Stomach (tissue), 19 donors: ENCODE measurements at places on chromosomes 6 and 20. TPM values are rescaled to one million over a fixed set of nuclear protein-coding genes. Genes with fewer than 3 reads are reported as not detected.

Gene PTPN1
- total RNA-seq: 13.9 TPM

- no peak for DNase-seq
Measured at GRCh38 chr6:15465212-15465611, 197.6 kb downstream of the DTNBP1 start.

GRCh38 chr6:12353731-12354130, 63.6 kb downstream of the EDN1 start:
- no peak for DNase-seq

Gene HDGFL1
- total RNA-seq: not detected

Gene FKBP1A
- total RNA-seq: 49.5 TPM

- no peak for DNase-seq
Measured at GRCh38 chr6:15575357-15576033, 87.3 kb downstream of the DTNBP1 start.

GRCh38 chr6:169216830-169217229, 36.8 kb downstream of the THBS2 start:
- DNase-seq: no peak

DNA sequence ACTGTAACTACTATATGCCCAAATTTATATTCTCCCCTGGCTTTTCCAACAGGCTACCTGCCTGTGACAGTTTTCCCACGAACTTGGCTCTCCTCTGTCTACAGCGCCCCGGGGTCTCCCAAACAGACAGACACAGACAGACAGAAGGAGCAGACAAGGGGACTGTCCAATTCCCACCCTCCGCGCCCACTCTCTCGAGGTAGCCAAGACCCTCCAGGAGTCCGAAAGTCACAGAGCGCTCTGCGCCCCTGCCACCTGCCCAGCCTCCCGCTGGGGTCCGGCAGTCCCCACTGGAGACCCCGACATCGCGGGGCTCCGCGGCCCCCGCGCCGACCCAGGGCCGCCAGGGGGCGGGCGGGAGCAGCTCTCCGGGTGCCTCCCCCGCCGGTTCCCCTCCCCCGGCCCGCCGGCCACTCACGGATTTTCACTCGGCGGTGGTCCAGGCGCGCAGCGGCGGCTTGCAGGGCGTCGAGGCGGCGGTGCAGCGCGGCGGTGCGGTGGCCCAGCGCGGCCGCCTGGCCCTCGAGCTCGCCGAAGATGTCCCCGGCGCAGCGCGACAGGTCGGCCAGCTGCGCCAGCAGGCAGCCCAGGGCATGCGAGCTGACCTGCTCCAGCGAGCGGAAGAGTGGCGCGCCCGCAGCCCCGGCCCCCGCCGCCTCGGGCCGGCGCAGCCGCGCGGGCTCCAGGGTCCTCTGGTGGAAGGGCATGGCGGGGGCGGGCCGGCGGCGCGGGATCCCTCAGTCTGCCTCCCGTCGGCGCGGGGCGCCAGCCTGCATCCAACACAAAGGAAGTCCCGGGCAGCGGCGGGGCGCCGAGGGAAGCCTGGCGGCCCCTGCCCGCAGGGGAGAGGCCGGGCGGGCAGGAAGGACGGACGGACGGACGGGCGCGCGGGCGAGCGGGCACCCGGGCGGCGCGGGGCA, 81.3 kb upstream of the CCDC28A start:
- DNase-seq: peak; percentile 91

Gene KIAA1755
- 3.1 TPM for total RNA-seq

GRCh38 chr6:160393891-160394653, 45.9 kb downstream of the SLC22A3 start:
- DNase-seq: peak; percentile 34

GRCh38 chr6:99951016-99951805, 42.8 kb downstream of the MCHR2 start:
- DNase-seq: no peak

DNA sequence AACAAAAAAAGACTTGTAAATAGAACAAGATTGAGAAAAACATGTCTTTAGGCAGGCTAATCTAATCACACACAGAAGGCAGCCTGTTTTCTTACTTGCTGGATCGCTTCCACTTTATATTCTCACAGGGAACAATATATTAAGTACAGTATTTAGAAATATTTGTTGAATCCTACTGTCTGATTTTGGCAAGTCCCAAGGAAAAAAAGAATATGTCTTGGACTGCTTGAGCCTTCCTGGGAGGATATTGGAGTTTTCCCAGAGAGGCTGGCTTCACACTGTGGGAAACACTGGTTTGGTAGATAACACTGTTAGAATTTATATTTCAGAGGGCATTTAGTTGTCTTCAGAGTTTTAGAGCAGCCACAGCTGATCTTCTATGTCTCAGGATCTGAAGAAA, 229.7 kb downstream of the PRL start:
- peak; percentile 85 for DNase-seq

GRCh38 chr6:41470331-41471063, 75.7 kb upstream of the FOXP4 start:
- peak; percentile 82 for DNase-seq

DNA sequence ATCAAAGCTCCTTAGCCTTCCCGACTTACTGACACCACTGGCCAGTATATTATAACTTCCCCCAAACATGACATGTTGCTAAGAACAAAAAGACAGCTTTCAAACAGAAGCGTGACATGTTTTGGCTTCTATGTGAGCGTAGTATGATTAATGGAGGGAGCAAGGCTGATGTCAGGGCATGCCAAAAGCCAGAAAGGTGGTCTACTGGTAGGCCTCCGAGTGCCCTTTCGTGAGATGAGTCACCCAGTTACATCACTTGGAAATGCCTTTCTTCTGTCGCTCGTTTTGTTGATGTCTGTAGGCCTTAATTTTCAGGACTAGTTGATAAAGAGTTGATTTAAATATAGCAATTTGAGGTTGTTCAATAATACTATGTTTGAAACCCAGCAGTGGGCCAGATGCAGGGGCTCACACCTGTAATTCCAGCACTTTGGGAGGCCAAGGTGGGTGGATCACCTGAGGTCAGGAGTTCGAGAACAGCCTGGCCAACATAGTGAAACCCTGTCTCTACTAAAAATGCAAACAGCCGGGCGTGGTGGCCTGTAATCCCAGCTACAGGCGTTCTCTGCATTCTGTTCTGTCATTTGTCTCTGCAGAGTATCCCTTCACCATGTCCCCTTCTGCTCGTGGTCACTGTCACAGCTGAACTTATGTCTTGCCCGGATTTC, 53.3 kb downstream of the CNKSR3 start:
- DNase-seq: no peak

Gene RPS6KA2
- total RNA-seq: 75.9 TPM

DNA sequence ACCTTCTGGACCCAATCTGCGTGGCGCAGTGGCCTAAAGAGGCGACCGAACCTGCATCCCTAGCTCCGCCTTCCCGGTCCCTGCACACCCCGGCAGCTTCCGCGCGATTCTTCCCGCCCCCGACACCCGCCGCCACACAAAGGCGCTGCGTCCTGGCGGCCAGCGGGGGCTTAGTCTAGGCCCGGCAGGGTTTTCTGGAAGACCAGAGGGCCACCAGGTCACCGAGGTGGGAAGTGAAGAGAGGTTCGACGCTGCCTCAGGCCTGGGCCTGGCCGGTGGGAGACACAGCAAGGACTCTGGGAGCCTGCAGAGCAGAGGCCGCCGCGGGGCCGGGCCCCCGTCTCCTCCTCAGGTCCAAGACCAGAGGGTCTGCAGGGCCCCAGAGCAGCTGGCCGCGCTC, 154.9 kb downstream of the OR2B2 start:
- DNase-seq: peak; percentile 33

Gene HCRTR2
- total RNA-seq: not detected

Gene TRMT6
- total RNA-seq: 10.7 TPM

GRCh38 chr20:38090061-38090460, 56.5 kb downstream of the RPRD1B start:
- DNase-seq: no peak

DNA sequence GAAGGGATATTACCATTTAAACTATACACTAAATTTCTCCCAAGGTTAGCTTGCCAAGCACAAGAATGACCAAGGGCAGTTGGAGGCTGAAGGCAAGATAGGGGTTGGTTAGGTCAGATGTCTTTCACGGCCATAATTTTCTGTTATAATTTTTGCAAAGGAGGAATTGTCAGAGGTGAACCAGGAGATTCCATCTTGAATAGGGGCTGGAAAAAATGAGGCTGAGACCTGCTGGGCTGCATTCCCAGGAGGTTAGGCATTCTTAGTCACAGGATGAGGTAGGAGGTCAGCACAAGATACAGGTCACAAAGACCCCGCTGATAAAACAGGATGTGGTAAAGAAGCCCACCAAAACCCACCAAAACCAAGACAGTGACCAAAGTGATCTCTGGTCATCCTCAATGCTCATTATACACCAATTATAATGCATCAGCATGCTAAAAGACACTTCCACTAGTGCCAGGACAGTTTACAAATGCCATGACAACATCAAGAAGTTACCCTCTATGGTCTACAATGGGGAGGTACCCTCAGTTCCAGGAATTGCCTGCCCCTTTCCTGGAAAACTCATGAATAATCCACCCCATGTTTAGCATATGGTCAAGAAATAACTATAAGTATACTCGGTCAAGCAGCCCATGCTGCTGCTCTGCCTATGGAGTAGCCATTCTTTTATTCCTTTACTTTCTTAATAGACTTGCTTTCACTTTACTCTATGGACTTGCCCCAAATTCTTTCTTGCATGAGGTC, 371.8 kb upstream of the SULF2 start:
- no peak for DNase-seq

GRCh38 chr6:41451039-41451438, 95.1 kb upstream of the FOXP4 start:
- peak; percentile 55 for DNase-seq

- no peak for DNase-seq
Measured at GRCh38 chr20:57457243-57458095, 66.3 kb downstream of the RBM38 start.

Gene EPHA7
- total RNA-seq: 51.9 TPM

Gene GSTA2
- 6.8 TPM for total RNA-seq

Gene SLA2
- total RNA-seq: 1.3 TPM

Gene TNXB
- 82.2 TPM for total RNA-seq

Gene BHLHE23
- not detected for total RNA-seq

GRCh38 chr6:18503593-18504231, 116.6 kb downstream of the RNF144B start:
- DNase-seq: peak; percentile 89

GRCh38 chr6:100134703-100135102, 140.7 kb upstream of the MCHR2 start:
- DNase-seq: no peak

GRCh38 chr6:165663736-165664558, 906 bp upstream of the PDE10A start:
- DNase-seq: no peak

Gene SYCP2
- total RNA-seq: 1.4 TPM

- DNase-seq: no peak
Measured at GRCh38 chr6:33737267-33738026, 9.3 kb downstream of the IP6K3 start.

DNA sequence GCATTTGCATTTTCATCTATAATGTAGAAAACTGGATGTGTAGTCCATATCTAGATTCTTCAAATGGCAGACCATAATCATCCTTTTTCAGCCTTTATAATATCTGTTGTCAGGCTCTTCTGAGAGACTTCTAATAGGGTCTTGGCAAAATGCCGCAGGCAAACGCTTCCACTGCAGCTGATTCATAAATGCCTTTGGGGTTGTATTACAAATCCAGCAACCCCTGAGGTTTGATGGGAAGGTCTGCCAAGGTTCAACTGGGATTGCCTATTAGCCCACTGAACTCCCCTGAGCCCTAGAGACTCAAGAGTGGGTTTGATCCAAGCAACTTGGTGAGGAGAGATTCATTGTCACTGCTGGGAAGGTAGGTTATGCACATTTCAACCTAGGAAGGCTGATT, 365.2 kb upstream of the POU3F2 start:
- DNase-seq: no peak

Gene SIRPB2
- total RNA-seq: 4.8 TPM

Gene SPDEF
- total RNA-seq: 3.5 TPM

GRCh38 chr20:53985150-53985518, 85.3 kb downstream of the BCAS1 start:
- no peak for DNase-seq

GRCh38 chr6:169274781-169275180, 21.1 kb upstream of the THBS2 start:
- DNase-seq: no peak

GRCh38 chr6:122609881-122610689, at the start of gene PKIB:
Gene PKIB, plus strand, starts transcription at chr6:122610405. Its CDS starts 107,390 bp downstream, at chr6:122717795.
- DNase-seq: peak; percentile 90

Gene RNF39
- not detected for total RNA-seq

Gene RIMS4
- total RNA-seq: 1.2 TPM

GRCh38 chr6:48747471-48747870, 636.5 kb upstream of the PTCHD4 start:
- DNase-seq: no peak

GRCh38 chr6:55282115-55282514, 45.2 kb upstream of the GFRAL start:
- DNase-seq: no peak

DNA sequence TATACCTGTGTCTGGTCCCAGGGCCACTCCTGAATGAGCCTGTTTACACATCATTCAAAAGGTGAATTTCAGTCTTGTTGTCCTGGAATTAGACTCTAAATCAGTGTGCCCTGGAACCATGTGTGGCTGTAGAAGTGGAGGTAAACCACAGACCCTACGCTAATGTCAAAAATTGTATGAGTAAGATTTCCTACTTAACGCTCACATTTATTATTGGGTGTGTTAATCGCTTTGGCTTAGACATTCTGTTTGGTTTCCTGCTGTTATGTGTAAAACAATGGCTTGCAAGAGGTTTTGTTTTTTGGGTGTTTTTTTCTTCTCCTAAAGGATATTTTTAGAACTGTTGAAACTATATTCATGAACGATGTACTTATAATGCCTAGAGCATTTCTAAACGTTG, 19.3 kb downstream of the PLCB1 start:
- DNase-seq: no peak

Gene SLC13A3
- 1.8 TPM for total RNA-seq

- DNase-seq: no peak
Measured at GRCh38 chr20:2365666-2366065, 15.0 kb upstream of the TGM6 start.

Gene ECT2L
- 0.18 TPM for total RNA-seq

Gene C20orf141
- not detected for total RNA-seq

DNA sequence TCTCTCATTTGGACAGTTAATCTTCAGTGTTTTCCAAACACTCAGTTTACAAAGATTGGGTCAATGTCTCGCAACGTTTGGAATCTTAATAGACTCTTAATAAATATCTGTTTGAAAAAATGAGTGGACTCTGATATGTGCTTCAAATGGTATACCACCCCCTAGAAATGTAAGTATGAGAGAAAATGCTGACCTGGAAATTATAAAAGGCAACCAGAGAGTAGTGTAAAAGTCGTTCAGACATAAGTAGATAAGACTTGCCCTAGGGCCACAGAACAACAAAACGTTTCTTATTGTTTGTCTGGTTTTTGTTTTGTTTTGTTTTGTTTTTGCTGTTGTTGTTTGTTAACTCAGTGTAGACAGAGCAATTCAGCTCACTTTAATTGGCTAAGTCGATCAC, 97.4 kb upstream of the SPTLC3 start:
- no peak for DNase-seq

Gene BTN1A1
- not detected for total RNA-seq

- no peak for DNase-seq
Measured at GRCh38 chr20:17850684-17851026, 117.9 kb downstream of the SNX5 start.

- no peak for DNase-seq
Measured at GRCh38 chr20:62165762-62166399, 16.9 kb upstream of the MTG2 start.

GRCh38 chr6:84135291-84135690, 92.2 kb downstream of the CEP162 start:
- no peak for DNase-seq

Gene MUC21
- total RNA-seq: not detected

- no peak for DNase-seq
Measured at GRCh38 chr6:63441266-63441956, 121.6 kb upstream of the LGSN start.

GRCh38 chr20:3172933-3173609, at the start of gene LZTS3:
Gene LZTS3, minus strand, starts transcription at chr20:3173549. Its CDS starts 6,386 bp downstream, at chr20:3167163.
- DNase-seq: peak; percentile 94

GRCh38 chr6:29943053-29943966, 978 bp downstream of the HLA-A start:
- no peak for DNase-seq
